ENCODE measurements at places on chromosomes 3 and 15.

DNA sequence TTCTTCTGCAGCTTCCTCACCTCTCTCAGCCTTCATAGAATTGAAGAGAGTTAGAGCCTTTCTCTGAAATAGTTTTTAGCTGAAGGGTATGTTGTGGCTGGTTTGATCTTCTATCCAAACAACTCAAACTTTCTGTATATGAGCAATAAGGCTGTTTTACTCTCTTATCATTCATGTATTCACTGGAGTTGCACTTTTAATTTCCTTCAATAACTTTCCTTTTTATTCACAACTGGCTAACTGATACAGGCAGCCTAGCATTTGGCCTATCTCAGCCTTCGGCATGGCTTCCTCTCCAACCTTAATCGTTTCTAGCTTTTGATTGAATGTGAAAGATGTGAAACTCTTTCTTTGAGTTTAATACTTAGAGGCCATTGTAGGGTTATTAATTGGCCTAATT is 109.3 kb downstream of the GTPBP8 start:
- DNase-seq: no peak

GRCh38 chr3:24503616-24504113 is 9.0 kb upstream of the THRB start:
- no peak for DNase-seq

GRCh38 chr3:43691120-43691995 is 620 bp downstream of the ABHD5 start:
- DNase-seq: peak; percentile 71

DNA sequence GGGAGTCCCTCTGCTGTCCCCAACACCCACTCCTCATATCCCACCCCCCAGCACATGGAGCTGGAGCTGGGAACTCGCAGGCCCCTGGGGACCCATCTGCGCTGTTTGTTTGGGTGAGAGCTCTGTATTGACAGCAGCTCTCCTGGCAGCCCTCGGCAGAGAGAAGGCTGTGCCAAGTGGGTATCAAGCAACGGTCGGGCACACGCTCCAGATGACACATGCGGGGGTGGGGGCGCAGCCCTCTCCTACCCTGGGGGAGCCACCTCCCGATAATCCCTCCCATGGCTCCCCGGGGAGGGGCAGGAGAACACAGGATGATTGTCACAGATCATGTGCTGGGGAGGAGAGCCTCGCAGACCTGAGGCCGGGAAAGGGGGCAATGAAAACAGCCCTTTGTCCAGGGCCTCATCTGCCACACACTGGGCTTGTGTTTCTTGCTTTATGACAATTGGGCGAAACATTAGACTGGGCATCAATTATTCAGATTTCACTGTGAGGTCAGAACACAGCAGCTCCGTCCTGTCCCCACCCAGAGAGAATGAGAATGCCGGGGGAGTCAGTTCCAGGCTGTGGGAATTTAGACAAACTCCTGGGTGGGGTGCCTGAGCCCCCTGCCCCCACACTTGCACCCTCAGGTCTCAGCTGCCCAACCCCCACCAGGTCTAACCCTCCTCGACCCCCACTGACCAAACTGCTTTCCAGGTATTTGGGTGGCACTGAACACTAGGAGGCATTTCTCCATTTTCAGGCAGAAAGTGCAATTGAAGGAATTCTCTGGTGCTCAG is 46.4 kb upstream of the KLF13 start:
- DNase-seq: peak; percentile 58

GRCh38 chr3:176992978-176993377 is 204.3 kb downstream of the TBL1XR1 start:
- DNase-seq: no peak

DNA sequence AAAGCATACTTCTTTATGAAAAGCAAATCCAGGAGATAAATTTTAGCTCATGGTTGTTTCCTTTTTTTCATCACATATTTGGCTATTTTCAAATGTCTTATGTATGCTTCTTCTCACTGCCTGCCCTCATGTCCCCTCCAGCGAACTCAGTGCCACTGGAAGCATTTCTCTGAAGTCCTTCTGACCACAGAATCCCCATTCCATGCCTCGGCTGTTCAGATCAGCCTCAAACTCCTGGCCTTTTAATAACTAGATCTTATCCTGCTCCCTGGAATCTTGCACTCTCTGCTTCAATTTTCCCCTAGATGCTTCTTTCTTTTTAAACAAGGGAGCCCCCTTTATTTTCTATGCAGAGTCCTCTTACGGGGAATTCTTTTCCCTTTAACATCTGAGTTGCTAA is 10.1 kb downstream of the ETV5 start:
- DNase-seq: no peak

DNA sequence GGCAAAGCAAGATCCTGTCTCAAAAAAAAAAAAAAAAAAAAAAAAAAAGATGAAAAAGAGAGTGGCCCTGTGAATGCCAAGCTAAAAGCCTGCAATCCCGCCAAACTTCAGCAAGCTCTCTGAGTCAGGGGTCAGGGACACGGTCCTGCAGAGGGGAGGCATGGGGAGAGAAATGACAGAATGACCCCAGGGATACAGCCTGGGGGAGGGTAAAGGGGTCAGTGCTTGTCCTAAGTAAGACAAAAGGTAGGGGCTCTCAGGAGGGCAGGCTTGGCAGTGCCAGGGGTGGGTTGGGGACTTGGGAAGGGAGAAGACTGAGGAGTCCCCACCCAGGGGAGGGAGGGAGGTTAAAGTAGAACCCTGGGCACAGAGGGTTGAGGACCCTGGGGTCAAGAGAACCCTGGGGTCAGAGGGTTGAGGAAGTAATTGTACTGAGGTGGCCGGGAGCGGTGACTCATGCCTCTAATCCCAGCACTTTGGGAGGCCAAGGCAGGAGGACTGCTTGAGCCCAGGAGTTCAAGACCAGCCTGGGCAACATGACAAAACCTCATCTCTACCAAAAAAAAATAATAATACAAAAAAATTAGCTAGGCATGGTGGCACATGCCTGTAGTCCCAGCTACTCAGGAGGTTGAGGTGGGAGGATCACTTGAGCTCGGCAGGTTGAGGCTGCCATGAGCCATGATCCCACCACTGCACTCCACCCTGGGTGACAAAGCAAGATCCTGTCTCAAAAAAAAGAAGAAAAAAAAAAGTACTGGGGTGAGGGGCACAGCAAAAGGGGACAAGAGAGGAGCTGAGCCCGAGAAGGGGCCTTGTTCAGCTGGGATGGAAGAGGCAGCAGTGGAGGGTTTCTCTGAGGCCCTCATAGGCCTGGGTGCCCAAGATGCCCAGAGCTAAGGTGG is 5.2 kb upstream of the SEMA3B start:
- DNase-seq: no peak

- no peak for DNase-seq
These were observed 11.1 kb downstream of the TMEM62 start for GRCh38 chr15:43144512-43144911.

Data from tibial artery (tissue), 4 donors.